Activated T-cell treated with anti-CD3 and anti-CD28 coated beads for 48 hours (primary cell): ENCODE measurements at places on chromosomes 16 and 17.
A peak's percentile ranks its signal among the peaks of the same experiment; 100 is the strongest.

GRCh38 chr17:226108-227077 is 44.9 kb upstream of the DOC2B start:
- no peak for DNase-seq

GRCh38 chr16:75237398-75238131 is 13.9 kb downstream of the BCAR1 start:
- no peak for DNase-seq

- DNase-seq: peak; percentile 30
These were observed 14.2 kb upstream of the SLC38A10 start for GRCh38 chr17:81309140-81309858.

DNA sequence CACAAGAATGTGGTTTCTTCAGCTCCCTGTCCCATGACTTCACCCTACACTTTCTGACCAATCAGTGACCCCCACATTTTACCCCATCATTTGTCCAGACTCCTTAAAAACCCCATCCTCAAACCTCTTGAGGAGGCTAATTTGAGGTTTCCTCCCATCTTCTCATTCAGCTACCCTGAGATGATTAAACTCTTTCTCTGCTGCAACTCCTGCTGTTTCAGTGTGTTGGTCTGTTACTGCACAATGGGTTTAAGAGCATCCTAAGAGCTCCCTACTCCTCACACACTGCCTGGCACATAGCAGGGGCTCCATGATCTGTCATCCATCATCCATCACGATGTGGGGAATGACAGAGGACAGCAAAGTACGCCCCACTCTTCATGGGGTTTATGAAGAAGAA is 212.6 kb downstream of the SLC39A11 start:
- DNase-seq: no peak

- DNase-seq: no peak
These were observed 93.9 kb downstream of the MSI2 start for GRCh38 chr17:57350266-57350665.

DNA sequence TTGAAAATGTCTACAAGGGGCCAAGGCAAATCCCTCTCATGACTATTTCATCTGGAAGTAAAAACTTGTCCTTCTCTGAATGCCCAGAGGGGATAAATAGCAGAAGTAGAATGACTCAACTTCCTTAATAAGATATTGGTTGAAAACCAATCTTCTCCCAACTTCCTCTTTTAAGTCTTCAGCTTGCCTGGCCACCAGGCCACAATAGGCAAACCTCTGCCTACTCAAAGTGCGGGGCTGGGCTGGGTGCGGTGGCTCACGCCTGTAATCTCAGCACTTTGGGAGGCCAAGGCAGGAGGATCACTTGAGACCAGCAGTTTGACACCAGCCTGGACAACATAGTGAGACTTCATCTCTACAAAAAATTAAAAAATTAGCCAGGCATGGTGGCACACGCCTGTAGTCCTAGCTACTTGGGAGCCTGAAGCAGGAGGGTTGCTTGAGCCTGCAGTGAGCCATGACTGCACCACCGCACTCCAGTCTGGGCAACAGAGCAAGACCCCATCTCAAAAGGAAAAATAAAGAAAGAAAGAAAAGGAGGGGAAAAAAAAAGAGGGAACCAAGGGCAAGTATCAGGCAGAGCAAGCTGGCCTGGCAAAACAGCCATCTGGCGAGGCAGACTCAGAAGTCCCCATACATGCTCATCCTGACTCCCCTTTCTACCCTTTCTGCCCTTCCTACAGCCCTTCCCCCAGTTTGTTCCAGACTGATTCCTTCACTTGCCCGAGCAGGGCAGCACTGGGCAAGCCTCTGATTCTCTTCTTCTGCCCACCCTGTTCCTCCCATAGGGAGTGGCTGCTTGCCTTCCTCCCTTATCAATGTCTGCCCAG is 20.6 kb downstream of the MAP3K14 start:
- DNase-seq: no peak
